ENCODE measurements at places on chromosomes 4 and X.

DNA sequence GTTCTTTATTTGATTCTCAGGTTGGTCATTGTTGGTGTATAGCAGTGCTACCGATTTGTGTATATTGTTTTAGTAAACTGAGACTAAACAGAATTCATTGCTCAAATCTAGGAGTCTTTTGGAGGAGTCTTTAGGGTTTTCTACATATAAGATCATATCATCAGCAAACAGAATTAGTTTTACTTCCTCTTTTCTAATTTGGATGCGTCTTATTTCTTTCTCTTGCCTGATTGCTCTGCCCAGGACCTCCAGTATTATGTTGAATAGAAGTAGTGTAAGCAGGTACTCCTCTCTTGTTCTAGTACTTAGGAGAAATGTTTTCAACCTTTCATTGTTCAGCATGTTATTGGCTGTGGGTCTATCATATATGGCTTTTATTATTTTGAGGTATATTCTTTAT lies 92.6 kb downstream of the IQCM start:
- no peak for DNase-seq

GRCh38 chr4:39032218-39033085 lies at the start of gene TMEM156:
Gene TMEM156, minus strand, starts transcription at chr4:39032409. Its CDS starts 96 bp downstream, at chr4:39032313.
- DNase-seq: no peak

DNA sequence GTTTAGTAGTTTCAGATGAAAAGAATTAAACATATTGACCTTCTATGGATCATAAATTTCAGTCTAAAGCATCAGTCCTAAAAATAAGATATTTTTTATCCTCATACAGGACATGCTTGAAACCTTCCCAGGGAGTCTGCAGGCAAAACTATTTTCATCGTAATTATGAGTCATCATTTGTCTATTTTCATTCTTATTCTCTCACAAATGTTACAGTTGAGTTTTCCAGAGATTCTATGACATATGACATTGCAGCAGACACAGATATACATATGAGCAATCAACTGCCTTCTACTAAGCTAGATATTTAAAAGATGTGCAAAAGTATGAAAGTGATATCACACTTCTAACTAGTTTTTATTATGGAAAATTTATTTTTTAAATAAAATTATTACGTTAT lies 398.0 kb downstream of the MAGEB5 start:
- no peak for DNase-seq

DNA sequence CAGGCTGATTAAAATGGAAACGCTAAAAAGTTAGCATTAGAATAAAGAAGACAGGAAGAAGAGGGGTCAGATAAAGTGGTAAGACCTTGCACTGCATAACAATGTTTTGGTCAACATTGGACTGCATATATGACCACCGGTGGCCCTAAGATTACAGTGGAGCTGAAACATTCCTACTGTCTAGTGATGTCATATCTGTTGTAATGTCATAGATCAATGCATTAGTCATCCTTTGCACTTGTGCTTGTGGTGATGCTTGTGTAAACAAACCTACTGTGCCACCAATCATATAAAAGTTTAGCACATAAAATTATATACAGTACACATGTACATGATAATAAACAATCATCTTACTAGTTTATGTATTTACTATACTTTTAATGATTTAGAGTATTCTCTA lies 73.0 kb downstream of the TMEM165 start:
- no peak for DNase-seq

GRCh38 chr4:165326831-165327210 lies 648 bp upstream of the MSMO1 start:
- DNase-seq: no peak

GRCh38 chr4:8274765-8275547 lies 5.4 kb downstream of the HTRA3 start:
- no peak for DNase-seq

All from COLO829 (cell line).